ENCODE measurements at places on chromosomes 12 and 14.

GRCh38 chr12:93785249-93786010, 108.3 kb downstream of the CRADD start:
- peak; percentile 75 for DNase-seq

- DNase-seq, result no peak
Measured at GRCh38 chr12:52193991-52194390, 2.2 kb upstream of the KRT80 start.

DNA sequence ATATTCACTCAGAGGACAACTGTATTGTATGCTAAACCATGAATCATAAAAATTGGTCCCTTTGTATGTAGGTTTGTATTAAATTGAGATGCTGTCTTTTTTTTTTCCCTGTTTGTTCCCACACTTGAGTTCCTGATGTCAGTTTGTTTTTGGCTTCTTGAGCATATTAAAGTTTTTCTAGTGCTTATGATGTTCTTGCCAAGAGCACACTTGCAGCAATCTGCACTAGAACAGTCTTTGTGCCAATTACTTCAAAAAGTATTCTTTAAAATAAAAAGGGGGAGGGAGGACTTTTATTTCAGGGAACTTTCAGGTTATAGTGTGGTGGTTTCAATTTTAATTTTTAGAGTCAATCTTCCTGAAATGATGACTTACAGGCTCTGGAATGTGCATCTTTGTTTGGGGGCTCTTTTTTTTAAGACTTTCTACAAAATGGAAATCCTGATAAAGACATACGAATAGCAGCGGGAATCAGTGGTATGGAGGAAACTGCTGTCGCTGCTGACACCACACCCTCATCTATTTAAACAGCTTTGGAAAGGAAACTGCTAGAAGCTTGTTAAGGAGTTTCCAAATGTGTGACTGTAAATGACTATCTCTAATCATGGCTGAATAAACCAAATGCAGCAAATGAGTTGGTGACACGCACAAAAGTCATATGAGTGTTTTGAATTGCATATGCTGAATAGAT, 188.6 kb downstream of the EGLN3 start:
- DNase-seq, result no peak

- no peak for DNase-seq
Measured at GRCh38 chr12:46562625-46563225, 190.2 kb upstream of the SLC38A2 start.

DNA sequence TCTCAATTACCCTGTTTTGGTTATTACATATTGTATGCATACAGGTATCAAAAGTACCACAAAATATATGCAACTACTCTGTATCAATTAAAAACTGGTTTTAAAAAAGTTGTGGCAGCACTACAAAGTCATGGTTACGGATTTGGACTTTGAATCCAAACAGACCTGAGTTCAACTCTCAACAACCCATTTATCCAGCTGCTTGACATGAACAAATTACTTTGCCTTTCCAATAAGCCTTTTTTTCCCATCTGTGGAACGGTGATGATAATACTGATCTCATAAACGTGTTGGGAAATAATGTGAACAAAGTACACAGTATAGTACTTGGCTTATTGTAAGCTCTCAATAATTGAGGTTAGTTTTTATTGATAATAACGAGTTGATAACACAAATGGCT, 85.0 kb downstream of the MNAT1 start:
- no peak for DNase-seq

GRCh38 chr12:27667540-27667939, 28.7 kb upstream of the REP15 start:
- no peak for DNase-seq

DNA sequence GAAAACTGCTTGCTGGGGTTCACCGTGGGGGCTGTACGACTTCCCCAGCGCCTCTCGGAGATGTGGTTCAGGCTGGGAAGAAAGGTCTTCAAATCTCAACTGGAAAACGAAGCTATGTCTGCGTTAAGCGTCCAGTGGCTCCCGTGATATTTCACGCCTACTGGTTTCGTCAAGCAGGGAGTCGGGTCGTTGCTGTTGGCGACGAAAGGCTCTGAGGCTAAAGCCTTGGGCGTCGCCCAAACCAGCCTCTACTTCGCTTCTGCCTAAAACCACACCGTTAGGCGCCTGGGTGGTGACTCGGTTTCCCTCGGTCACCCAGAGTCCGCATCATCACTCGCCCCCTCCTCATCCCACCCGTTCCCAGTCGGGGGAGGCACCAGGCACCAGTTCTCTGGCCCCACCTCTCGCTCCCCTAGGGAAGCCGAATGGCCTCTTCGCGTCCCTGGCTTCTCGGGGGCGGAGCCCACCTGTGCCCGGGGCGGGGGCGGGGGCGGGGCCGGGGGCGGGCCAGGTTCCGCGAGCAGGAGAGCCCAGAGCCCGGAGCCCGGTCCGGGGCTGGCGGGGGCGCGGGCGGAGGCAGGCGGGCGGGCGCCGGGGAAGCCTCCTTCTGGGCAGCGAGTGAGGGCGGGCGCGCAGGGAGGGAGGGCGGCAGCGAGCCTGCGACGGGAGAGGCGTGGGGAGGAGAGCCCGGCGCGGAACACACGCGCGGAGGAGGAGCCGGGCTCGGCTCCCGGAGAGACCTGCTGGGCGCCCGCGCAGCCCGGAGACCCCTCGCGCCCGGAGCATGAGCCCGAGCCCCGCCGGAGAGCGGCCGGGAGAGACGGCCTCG, at the start of gene B4GALNT3:
B4GALNT3 (plus strand) TSS at position 510 of the 829 bp plus-strand sequence. CDS start 438 bp downstream, outside the sequence.
- DNase-seq, result peak; percentile 92

DNA sequence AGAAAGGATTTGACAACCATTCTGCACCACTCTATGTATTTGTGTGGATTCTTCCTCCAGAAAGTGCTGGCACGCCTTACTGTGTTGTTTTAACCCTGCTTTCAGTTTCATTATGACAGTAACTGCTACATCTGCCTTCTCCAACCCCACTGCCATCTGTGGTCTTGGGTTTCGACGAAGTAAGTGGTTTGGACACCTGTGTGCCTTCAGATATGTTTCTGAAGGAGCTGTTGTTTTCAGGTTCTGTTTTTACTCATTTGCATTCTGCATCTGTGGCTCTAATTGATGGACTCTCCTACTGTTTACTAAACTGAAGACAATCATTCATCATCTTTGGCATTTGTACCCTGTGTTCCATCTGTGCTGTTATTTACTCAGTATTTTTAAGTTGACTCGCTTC, 4.1 kb downstream of the TSHR start:
- no peak for DNase-seq

GRCh38 chr12:38527631-38528030, 211.1 kb downstream of the ALG10B start:
- DNase-seq, result no peak

DNA sequence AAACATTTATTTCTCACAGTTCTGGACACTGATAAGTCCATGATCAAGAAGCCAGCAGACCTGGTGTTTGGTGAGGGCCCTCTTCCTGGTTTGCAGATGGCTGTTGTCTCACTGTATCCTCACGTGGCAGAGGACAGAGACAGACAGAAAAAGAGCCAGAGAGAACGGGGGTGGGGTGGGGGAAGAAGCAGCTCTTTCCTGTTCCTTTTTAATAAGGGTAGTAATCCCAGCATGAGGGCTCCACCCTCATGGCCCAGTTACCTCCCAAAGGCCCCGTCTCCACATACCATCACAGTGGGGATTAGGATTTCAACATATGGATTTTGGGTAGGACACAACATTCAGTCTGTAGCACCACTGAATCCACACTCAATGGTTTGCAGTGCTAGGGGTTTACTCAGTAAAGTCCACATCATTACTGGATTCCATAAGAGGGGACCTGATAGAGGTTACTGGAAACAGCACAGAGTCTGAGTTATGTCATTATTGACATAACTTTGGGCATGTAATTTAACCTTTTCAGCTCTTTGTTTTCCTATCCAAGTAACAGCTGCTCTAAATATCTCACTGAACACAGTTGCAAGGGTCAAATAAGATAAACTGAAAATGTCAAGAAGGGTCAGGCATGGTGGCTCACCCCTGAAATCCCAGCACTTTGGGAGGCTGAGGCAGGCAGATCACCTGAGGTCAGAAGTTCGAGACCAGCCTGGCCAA, 53.2 kb downstream of the RPAP3 start:
- DNase-seq, result no peak

DNA sequence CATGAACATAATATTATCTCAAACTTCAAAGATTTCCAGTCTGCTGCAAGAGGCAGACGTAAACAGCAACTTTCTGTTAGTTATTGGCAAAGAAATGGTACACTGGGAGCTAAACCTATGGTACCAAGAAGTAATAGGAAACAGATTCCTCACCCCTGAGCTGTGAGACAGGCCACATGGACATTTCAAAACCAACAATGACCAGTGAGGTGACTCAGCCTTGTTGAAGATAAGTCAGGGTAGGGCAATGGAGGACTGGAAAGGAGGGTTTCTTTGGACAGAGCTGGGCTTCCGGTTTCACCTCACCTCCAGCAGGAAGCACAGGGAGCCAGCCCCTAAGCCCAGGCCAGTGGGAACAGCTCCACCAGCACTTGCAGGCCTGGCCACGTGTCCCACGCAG, 1320.5 kb downstream of the AACS start:
- no peak for DNase-seq

DNA sequence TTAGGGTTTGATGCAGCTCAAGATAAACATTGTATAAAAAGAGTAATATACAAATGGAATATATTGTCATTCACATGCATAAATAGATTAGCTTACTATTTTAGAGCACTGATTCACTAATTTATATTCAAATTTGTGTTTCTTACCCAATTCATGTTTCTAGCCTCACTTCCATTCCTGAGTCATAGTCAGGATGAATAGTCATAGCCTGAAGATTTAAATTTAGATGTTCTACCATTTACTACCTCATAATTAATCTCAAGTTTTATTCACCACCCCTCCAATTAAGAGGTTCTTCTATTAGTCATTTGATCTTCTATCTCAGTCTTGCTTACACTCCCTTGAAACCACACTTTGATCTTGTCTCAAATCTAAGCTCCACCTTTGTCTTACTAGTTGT, 38.7 kb downstream of the ANO4 start:
- DNase-seq, result no peak

DNA sequence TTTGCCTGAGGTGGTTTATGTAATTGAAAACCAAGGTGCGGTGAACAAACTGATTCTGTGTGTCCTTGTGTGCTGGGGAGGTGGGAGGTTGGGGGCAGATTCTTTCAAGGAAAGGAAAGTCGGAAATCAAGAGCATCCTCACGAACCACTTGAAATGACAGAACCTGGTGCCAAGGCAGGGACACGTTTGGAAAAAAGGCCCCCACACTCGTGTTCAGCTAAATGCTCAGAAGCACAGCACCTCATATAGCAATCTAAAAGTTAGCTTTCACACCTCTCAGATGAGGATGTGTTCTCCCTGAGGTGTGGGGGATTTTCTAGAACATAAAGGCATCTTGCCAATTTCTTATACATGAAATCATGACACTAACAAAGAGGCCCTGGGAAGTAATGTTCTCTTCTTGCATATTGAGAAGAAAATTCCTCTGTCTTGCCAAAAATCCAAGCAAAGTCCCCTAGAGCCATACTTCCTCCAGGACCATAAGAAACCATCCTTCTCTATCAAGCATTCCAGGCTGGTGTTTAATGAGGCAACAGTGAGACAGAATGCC, 119.6 kb downstream of the PLXNC1 start:
- no peak for DNase-seq

DNA sequence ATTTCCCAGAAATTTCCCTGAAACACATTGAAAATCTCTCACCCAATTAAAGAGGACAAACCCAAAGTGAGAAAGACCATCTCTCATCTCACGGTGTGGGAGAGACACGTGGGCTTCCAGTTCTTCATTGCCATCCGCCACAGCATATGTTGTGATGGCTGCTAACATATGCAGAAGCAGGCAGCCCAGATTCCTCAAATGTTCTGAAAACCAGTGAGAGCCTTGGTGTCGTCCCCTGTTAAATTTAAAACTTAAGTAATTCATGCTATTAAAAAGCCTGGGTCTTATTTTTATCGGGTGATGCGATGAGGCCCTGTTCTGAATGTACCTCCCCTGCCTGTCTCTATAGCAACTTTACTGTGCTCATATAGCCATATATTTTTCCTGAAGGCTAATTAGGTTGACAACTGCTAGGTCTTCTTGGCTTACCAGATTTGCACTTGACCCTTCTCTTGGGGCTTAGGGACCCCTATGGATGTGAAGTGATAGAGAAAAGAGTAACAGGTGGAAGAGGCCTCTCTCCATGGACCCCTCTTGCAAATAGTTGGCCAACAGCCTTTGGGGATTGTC, 2.8 kb upstream of the FGF6 start:
- DNase-seq, result no peak

DNA sequence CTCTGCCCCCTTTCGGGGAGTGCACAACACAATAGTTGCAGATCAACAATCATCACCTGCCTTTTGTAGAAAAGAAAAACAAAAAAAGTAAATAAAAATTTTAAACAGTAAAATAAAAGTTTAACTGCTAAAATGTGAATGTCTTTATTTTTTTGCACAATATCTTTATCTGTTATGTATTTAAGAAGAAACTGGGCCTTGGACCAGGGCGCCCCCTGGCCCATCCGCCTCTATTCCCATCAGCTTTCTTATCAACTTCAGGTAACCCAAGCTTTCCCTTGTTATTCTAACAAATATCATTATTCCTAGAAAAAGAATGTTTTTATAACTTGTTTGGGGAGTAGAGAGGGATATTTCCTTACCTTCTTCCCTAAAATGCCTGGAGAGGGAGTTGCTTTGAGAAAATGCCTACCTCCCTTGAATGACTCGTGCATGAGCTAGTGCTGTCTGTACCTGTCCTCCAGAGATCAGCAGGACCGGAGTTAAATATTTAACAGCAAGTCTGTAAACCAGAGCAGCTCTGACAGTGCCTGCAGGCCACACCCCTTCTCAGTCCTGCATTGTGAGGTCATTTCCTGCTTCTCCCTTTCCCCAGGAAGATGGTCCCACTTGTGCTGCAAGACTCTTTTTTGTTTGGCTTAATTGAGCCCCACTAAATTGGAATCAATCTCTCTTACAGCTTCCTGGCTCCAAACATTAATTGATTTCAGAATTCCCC, 192.8 kb upstream of the RGS6 start:
- peak; percentile 47 for DNase-seq

GRCh38 chr12:84891106-84891838, 21.3 kb downstream of the SLC6A15 start:
- DNase-seq, result no peak

DNA sequence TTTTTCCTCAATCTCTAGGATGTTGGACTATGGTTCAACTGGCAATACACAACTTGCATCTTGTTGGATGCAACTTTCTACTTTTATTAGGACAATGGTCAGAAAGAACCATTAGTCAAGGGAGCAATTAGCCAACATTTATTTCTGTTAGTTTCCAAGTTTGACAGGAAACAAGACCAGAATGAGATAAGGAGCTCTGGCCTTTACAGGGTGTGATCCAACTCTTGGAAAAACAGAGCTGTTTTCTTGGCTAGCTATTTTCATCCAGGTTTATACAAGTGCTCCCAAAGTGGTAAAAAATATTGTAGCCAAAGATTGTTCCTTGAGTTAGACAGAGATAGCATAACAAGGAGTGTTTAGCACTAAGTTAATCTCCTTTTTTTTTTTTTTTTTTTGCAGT, 3.9 kb upstream of the SYNE2 start:
- DNase-seq, result no peak

GRCh38 chr12:111366075-111366474, 2.8 kb downstream of the PHETA1 start:
- no peak for DNase-seq

- DNase-seq, result peak; percentile 46
Measured at GRCh38 chr14:89720741-89721729, 233.5 kb downstream of the EFCAB11 start.

All from H9 (cell line).